ENCODE measurements at places on chromosomes 11 and 22. TPM values are rescaled to one million over a fixed set of nuclear protein-coding genes. Genes with fewer than 3 reads are reported as not detected.

- H3K4me1 ChIP-seq = peaks cover 10% of the 10 kb centered on the region
- H3K27me3 ChIP-seq = no peaks in the 10 kb centered on the region
- peak overlapping the region; percentile 10 for H3K27ac ChIP-seq
- no peaks in the 10 kb centered on the region for H3K36me3 ChIP-seq
- no peak overlapping the region for H3K4me3 ChIP-seq
Measured at GRCh38 chr11:16195651-16196050, 160.7 kb downstream of the SOX6 start.

DNA sequence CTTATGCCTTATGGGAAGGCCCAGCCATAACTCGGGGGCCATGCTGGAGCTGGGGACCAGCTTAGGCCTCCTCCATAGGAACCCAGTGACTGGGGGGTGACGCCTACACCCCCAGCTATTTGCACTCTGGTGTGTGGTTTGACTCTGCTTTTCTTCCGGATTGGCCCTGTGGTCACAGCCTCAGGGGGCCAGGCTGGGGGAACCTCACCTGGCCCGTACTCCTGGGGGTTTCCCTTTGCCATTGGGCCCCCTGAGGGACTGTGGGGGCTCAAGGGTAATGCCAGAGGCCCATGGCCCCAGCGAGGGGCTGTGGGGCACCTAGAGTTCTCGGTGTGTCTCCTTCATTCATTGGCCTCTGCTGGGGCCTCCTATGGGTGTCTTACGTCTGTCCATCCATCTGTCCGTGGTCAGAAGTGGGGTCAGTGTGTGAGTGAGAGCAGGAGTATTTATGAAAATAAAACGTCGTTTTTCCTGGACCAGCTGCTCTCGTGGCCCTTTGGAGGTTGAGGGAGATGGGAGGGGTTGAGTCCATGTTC lies 6.3 kb upstream of the SH3BP1 start:
- DNase-seq = no peak
- H3K36me3 ChIP-seq = no peaks in the 10 kb centered on the region
- H3K27ac ChIP-seq = peak overlapping the region; percentile 81
- H3K27me3 ChIP-seq = no peaks in the 10 kb centered on the region
- H3K4me1 ChIP-seq = peaks cover 39% of the 10 kb centered on the region
- H3K4me3 ChIP-seq = peak overlapping the region; percentile 14

DNA sequence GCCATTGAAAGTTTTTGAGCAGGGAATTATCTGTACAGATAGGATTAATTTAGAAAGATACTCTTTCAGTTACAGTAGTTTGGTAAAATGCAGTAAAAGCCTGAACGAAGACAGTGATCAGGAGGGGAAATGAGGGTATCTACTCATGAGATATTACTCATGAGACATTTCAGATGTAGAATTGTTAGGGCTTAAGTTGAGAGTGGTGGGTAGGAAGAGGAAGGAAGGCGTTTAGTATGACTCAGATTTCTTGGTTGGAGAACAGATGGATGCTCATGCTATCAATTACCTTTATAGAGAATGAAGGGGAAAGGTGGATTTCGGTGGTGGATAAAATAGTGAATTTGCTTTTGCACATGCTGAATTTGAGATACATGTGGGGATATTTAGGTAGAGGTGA lies 15.8 kb downstream of the CCDC81 start:
- H3K4me3 ChIP-seq = no peak overlapping the region
- H3K4me1 ChIP-seq = no peaks in the 10 kb centered on the region
- no peak for DNase-seq
- no peaks in the 10 kb centered on the region for H3K27me3 ChIP-seq

UCP3 gene
- 0.78 TPM for total RNA-seq

HOATZ gene
- total RNA-seq = not detected

All from tibial nerve (tissue), 4 donors.